ENCODE measurements at places on chromosomes 6 and 20. TPM values are rescaled to one million over a fixed set of nuclear protein-coding genes. Genes with fewer than 3 reads are reported as not detected.

Gene ULBP3
- polyA plus RNA-seq: 0.41 TPM

Gene APCDD1L
- polyA plus RNA-seq: 2.4 TPM

Gene ZNF451
- polyA plus RNA-seq: 13.4 TPM

Gene SYNDIG1
- polyA plus RNA-seq: 1.2 TPM

Gene OLIG3
- polyA plus RNA-seq: not detected

Gene IPCEF1
- 1.9 TPM for polyA plus RNA-seq

Gene RHAG
- not detected for polyA plus RNA-seq

Gene ID1
- polyA plus RNA-seq: 382 TPM

Gene GSTA3
- not detected for polyA plus RNA-seq

Gene SH3BGRL2
- polyA plus RNA-seq: 18.2 TPM

Gene MDN1
- polyA plus RNA-seq: 10.1 TPM

Gene SIRPB1
- polyA plus RNA-seq: 1.6 TPM

Gene PAQR8
- polyA plus RNA-seq: 1.7 TPM

Gene PAX1
- not detected for polyA plus RNA-seq

Gene RAB22A
- polyA plus RNA-seq: 13.0 TPM

Gene ZNF165
- 0.61 TPM for polyA plus RNA-seq

Gene BMP2
- polyA plus RNA-seq: 2.6 TPM

Gene PRDM13
- polyA plus RNA-seq: not detected

Gene IL17A
- polyA plus RNA-seq: not detected

Gene MOXD1
- polyA plus RNA-seq: 0.25 TPM

Gene CST5
- not detected for polyA plus RNA-seq

Gene ESR1
- polyA plus RNA-seq: 0.13 TPM

Gene NFKBIE
- polyA plus RNA-seq: 4.4 TPM

Gene UNC5CL
- polyA plus RNA-seq: 0.72 TPM

Gene OTOR
- not detected for polyA plus RNA-seq

Gene UBD
- polyA plus RNA-seq: 3.9 TPM

Gene ATP6V1G2
- polyA plus RNA-seq: 1.4 TPM

Gene ACTL10
- polyA plus RNA-seq: 0.63 TPM

Gene HLA-DQA2
- polyA plus RNA-seq: not detected

Gene RCAN2
- polyA plus RNA-seq: 137 TPM

Gene SALL4
- polyA plus RNA-seq: not detected

Gene HCK
- 4.0 TPM for polyA plus RNA-seq

Gene EPHA7
- not detected for polyA plus RNA-seq

Gene TGM3
- polyA plus RNA-seq: 0.75 TPM

Gene SIM1
- not detected for polyA plus RNA-seq

Gene MATN4
- 0.18 TPM for polyA plus RNA-seq

Gene NKX2-4
- polyA plus RNA-seq: not detected
